ENCODE measurements at places on chromosomes 12 and 14. TPM values are rescaled to one million over a fixed set of nuclear protein-coding genes. Genes with fewer than 3 reads are reported as not detected.

The RPL10L gene
- 0.43 TPM for total RNA-seq

The BMP4 gene
- total RNA-seq, result 11.0 TPM

The BBS10 gene
- 13.8 TPM for total RNA-seq

The KRT82 gene
- not detected for total RNA-seq

The RCOR1 gene
- total RNA-seq, result 12.6 TPM

The KCNC2 gene
- total RNA-seq, result 0.43 TPM

The LBHD2 gene
- not detected for total RNA-seq

The RPAP3 gene
- total RNA-seq, result 26.3 TPM

The CBLN3 gene
- 1.7 TPM for total RNA-seq

The SRRM4 gene
- total RNA-seq, result not detected

The ABCB9 gene
- 12.9 TPM for total RNA-seq

The KRT77 gene
- total RNA-seq, result not detected

The AQP6 gene
- total RNA-seq, result not detected

The OR6C6 gene
- not detected for total RNA-seq

The ZC2HC1C gene
- 0.64 TPM for total RNA-seq

The AICDA gene
- total RNA-seq, result not detected

The TMEM106C gene
- total RNA-seq, result 60.2 TPM

The SDSL gene
- total RNA-seq, result 5.2 TPM

The KLRC1 gene
- total RNA-seq, result not detected

Data from fibroblast of villous mesenchyme (primary cell).